Activated CD4-positive, alpha-beta T cell treated with anti-CD3 and anti-CD28 coated beads for 36 hours (primary cell): ENCODE measurements at places on chromosomes 7 and 10. TPM values are rescaled to one million over a fixed set of nuclear protein-coding genes. Genes with fewer than 3 reads are reported as not detected.

DNA sequence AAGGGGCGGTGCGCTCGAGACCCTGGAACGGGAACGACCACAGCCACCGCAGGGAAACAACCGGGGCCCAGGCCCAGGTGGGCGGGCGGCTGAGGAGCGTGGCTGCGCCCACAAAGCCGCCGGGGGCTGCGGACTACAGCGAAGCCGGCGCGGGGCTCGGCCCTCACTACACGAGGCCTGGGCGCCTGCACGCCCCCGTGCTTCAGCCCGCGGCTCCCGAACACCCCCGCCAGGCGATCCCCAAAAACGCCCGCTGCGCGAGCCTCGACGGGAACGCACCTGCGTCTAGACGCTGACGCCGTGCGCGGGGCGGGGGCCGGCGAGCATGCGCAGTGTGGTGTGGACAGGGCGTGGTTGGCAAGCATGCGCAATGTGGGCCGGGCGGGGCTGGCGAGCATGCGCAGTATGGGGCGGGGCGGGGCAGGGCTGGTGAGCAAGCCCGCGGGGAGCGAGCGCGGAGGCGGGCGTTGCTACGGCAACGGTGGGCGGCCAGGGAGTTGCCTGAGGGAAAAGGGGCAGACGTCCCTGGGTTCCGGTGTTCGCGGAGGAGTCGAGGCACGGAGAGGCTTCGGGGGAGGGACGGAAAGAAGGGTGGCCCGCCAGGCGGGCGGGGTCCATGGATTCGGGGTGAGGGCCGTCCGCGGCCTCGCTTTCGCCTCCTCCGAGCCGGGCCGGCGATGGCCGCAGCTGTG lies at the start of gene RNF32:
TSS of gene RNF32 (plus strand) at position 518 of the 692 bp plus-strand sequence. CDS start 3,104 bp downstream, outside the sequence.
- H3K4me3 ChIP-seq: peak within 1 kb of the TSS; percentile 76
- peaks cover 5% of the 10 kb centered on the region for H3K36me3 ChIP-seq
- peak; percentile 100 for DNase-seq

DNA sequence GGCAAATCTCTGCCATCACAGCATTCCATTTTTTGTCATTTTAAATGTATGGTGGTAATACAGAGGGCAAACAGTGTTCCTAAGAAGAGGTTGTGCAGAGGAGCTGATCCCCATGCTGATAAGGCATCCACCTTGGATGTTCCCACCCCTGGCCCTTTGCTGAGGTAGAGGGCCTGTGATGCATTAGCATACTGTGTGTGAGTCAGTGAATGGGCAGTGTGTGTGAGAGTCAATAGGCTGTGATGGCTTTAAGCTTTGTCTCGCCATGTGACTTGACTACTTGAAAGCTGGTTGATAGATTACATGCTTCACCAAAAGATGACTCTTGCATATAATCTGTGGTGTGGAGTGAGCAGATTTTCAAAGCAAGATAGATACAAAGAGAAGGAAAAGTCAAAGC lies 81.3 kb downstream of the INSYN2A start:
- no peaks in the 10 kb centered on the region for H3K27me3 ChIP-seq
- H3K27ac ChIP-seq: no peak overlapping the region
- DNase-seq: no peak
- no peaks in the 10 kb centered on the region for H3K36me3 ChIP-seq

- H3K4me1 ChIP-seq: no peaks in the 10 kb centered on the region
- H3K27me3 ChIP-seq: no peaks in the 10 kb centered on the region
- H3K27ac ChIP-seq: no peak overlapping the region
- no peak for DNase-seq
Measured at GRCh38 chr7:93132216-93132615, 14.4 kb upstream of the SAMD9 start.

- H3K4me3 ChIP-seq: no peak overlapping the region
- DNase-seq: no peak
- H3K36me3 ChIP-seq: peaks cover 2% of the 10 kb centered on the region
- H3K27ac ChIP-seq: no peak overlapping the region
- no peaks in the 10 kb centered on the region for H3K4me1 ChIP-seq
Measured at GRCh38 chr7:11141541-11141940, 167.9 kb downstream of the PHF14 start.

DNA sequence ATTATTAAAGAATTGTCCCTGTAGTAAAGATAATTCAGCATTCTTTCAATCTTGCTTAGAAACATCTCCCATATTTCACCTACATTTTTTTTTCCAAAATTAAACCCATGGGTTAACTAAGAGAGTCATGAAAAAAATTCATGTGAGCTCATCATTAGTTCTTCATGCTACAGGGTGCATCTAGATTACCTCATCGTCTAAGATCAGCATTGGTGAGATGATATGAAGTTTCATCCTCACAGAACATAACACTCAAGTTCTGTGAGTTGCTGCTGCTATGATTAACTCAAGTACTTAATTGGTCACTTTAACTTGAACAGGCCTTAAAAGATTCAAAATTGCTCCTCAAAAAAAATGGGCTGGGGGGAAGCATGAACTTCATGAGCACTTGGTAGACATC lies 50.0 kb downstream of the RAB11FIP2 start:
- no peak overlapping the region for H3K27ac ChIP-seq
- no peak overlapping the region for H3K4me3 ChIP-seq
- H3K27me3 ChIP-seq: no peaks in the 10 kb centered on the region
- peaks cover 27% of the 10 kb centered on the region for H3K36me3 ChIP-seq

DNA sequence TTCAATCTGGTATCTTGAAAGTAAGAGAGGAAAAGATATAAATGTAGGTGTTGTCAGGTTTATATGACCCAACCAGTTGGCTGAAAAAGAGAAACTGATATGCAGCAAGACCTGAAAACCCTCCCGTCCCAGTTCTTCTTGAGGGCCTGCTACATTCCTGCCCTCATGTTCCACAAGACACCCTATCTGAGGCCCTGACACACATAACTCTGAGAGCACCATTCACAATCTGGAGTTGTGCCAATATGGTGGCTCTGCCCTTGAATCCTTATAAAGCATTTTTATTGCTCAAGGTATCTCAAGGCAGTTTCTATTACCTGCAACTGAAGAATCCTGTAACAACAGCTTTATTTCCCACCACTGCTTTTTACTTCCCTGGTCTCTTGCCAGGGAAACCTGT lies 17.0 kb downstream of the XPNPEP1 start:
- DNase-seq: no peak
- no peaks in the 10 kb centered on the region for H3K27me3 ChIP-seq
- H3K36me3 ChIP-seq: peaks cover 73% of the 10 kb centered on the region
- peaks cover 51% of the 10 kb centered on the region for H3K4me1 ChIP-seq
- H3K27ac ChIP-seq: no peak overlapping the region

- no peak overlapping the region for H3K27ac ChIP-seq
- no peak for DNase-seq
- peaks cover 51% of the 10 kb centered on the region for H3K4me1 ChIP-seq
- no peak overlapping the region for H3K4me3 ChIP-seq
- H3K27me3 ChIP-seq: no peaks in the 10 kb centered on the region
- H3K36me3 ChIP-seq: peaks cover 42% of the 10 kb centered on the region
Measured at GRCh38 chr7:77806425-77806824, 7.9 kb downstream of the PHTF2 start.

- H3K27me3 ChIP-seq: no peaks in the 10 kb centered on the region
- peaks cover 17% of the 10 kb centered on the region for H3K4me1 ChIP-seq
- no peak overlapping the region for H3K4me3 ChIP-seq
- DNase-seq: no peak
- no peak overlapping the region for H3K27ac ChIP-seq
- peaks cover 30% of the 10 kb centered on the region for H3K36me3 ChIP-seq
Measured at GRCh38 chr10:21715531-21716195, 181.6 kb downstream of the MLLT10 start.

Gene KLLN
- 0.34 TPM for total RNA-seq
